ENCODE measurements at places on chromosomes 1 and 21.

- DNase-seq: no peak
These were observed 108.6 kb upstream of the COP1 start for GRCh38 chr1:176315519-176316220.

DNA sequence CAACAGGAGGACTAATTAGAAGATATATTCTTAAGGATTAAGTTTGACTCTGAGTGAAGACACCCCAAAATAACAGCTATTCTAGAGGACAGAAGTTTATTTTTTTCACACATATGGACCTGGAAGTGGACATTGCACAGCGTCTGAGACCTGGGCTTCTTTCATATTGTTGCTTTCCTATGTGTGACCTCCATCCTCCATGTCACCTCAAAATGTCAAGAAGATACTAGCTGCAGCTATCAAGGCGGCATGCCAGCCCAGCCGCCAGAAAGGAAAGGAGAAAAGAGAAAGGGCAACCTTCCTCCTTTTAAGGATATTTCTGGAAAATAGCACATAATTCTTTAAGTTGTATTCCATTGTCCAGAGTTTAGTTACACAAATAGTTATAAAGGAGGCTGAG, 220.4 kb downstream of the PATJ start:
- DNase-seq: no peak

GRCh38 chr21:27722095-27722494, 755.2 kb upstream of the ADAMTS5 start:
- DNase-seq: no peak

- no peak for DNase-seq
These were observed 38.2 kb downstream of the MAPKAPK2 start for GRCh38 chr1:206722751-206723461.

DNA sequence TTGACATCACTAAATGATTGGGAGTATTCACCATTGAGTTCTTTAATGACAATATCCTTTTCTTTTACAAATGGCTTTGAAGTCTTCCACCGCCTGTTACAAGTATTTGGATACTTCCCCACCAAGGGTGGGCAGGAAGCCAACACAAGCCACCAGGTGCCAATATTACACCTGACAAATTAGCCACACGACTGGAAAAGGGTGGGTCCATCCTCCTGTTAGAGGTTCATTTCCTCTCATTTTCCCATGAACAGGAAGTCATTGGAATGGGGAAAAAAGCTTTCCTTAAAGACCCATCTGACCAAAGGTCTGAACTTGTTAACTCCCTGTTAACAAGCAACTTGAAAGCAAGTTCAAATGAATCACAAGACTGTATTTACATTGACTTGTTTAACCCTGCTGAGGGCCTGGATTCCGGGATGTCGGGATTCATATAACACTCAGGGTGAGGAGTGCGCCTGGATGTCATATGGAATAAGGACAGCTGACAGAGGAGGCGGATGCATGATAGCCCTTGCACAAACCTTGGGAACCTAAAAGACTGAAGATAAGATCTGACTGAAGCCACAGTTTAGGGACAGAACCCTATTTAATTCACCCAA, 40.5 kb upstream of the PROX1 start:
- DNase-seq: peak; percentile 43

- no peak for DNase-seq
These were observed 14.4 kb downstream of the CELSR2 start for GRCh38 chr1:109263597-109264378.

GRCh38 chr1:119141020-119141424, 569 bp upstream of the WARS2 start:
- DNase-seq: no peak

GRCh38 chr1:152071123-152071522, 17.7 kb downstream of the TCHHL1 start:
- no peak for DNase-seq

- no peak for DNase-seq
These were observed 33.9 kb downstream of the ETS2 start for GRCh38 chr21:38839328-38840286.

- DNase-seq: no peak
These were observed 59.1 kb downstream of the USP24 start for GRCh38 chr1:55156093-55156492.

GRCh38 chr1:115838431-115839028, 2.4 kb downstream of the NHLH2 start:
- no peak for DNase-seq

GRCh38 chr1:199678771-199679170, 348.7 kb upstream of the NR5A2 start:
- DNase-seq: no peak

GRCh38 chr1:100760511-100760910, 41.0 kb downstream of the VCAM1 start:
- DNase-seq: no peak

DNA sequence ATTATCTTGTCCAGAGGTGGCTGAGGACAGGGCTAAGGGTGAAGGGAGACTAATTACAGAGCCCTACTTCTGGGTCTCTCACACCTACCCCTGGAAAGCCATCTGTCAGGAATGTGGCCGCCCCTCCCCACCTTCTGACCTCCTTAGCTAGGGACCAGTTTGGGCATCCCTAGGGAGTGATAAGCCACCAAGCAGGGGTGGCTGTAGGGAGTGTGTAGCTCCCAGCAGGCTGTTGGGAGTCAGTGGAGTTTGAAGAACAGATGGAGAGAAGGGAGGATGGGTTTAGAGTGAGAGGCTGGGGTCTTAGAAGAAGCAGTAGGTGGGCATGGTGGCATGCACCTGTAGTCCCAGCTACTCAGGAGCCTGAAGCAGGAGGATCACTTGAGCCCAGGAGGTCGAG, 808 bp upstream of the SERINC2 start:
- no peak for DNase-seq

DNA sequence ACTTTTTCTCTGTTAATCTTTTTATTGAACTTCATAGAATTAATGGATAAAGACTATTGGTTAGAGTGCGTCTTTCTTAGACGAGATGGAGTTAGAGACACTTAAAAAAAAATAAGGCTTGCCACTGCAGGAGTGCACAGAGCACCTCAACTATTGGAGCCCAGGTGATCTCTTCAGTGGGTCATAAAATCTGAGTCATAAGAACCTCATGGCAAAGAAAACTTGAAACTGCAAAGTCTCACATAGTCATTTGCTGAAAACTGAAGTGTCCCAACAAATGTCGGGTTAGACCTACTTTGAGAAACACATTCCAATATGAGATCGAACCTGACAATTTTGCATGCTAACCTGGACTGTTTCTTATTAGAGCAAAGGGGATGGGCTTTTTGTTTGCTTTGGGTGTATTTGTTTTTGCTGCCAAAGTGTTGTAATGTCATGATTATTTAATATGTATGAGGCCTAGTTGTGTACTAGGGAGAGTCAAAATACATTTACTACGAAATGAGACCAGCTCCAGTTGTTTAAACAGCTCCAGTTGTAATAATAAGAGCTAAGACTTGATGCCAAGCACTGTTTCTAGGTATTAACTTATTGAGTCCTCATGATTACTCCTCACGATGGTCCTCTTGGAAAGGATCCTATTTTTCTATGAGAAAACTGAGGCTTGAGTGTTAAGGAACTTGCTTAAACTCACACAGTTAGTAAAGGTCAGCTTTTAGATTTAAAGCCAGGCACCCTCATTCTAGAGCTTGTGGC, 65.1 kb downstream of the DDR2 start:
- DNase-seq: no peak

DNA sequence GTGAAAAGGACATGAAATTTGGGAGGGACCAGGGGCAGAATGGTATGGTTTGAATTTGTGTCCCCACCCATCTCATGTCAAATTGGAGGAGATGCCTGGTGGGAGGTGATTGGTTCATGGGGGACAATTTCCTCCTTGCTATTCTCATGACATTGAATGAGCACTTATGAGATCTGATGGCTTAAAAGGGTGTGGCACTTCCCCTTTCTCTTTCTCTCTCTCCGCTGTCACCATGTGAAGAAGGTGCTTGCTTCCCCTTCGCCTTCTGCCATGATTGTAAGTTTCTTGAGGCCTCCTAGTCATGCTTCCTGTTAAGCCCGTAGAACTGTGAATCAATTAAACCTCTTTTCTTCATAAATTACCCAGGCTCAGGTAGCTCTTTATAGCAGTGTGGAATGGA, 7.6 kb upstream of the GBP4 start:
- DNase-seq: no peak

GRCh38 chr1:3530086-3530925, 75.8 kb downstream of the ARHGEF16 start:
- peak; percentile 88 for DNase-seq

DNA sequence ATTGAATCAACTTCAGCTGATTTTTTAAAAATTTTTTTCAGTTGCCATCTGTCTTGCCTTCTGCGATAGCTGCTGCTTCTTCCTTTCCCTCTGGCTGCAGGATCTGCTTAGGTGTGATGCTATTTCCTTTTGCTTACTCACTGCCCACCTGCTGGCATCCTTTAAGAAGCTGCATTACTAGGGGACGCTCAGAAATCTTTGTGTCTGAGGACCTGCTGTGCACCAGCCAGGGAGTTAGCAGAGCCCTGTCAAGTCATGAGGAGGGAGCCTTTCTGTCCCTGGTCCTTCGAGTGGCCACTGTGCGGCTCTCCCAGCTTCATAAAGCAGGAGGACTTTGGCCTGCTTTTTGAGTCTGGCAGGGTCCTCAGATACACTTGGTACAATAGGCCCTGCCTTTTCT, 327.8 kb downstream of the USH2A start:
- no peak for DNase-seq

- peak; percentile 30 for DNase-seq
These were observed 816 bp downstream of the EDEM3 start for GRCh38 chr1:184753608-184754475.

DNA sequence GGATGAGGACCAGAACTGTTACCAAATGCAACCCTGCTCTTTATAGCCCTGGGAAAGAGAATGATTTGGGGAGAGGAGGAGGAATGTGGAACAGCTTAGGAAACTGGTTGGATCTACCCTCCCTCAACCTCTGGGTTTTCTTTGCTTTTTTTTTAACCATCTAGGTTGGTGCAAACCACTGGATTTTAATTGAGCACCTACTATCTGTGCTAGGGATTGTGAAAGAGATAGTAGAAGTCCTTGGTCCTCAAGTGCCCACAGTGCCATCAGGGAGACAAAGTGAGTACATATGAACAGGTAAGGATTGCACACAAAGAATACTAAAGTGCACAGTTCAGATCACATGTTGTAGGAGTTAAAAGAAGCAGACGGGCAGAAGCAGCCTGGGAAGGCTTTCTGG, 4.7 kb downstream of the TAGLN2 start:
- no peak for DNase-seq

- no peak for DNase-seq
These were observed 59.5 kb upstream of the KDM4A start for GRCh38 chr1:43590388-43590925.

- no peak for DNase-seq
These were observed 67.7 kb downstream of the HSF2BP start for GRCh38 chr21:43591571-43591970.

GRCh38 chr1:46248122-46248920, 758 bp downstream of the RAD54L start:
- peak; percentile 38 for DNase-seq

DNA sequence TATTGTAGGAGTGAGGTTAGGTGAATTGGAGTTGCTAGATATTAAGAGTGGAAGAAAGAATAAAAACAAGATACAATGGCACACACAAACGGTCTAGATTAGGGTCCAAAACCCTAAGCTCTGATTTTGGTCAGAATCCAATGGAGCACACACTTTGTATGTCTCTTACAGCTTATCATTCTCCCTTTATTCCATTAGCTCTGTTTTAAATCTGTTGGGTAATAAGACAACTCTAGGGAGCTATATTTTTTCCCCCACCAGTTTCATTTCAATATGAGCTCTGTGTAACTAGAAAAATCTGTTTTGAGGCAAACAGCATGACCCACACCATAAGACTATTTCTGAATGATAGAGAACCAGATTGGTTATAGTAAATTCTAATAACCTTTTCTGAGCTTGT, 465.6 kb downstream of the ADGRL2 start:
- DNase-seq: no peak

GRCh38 chr1:94623560-94624148, 82.1 kb upstream of the F3 start:
- no peak for DNase-seq

DNA sequence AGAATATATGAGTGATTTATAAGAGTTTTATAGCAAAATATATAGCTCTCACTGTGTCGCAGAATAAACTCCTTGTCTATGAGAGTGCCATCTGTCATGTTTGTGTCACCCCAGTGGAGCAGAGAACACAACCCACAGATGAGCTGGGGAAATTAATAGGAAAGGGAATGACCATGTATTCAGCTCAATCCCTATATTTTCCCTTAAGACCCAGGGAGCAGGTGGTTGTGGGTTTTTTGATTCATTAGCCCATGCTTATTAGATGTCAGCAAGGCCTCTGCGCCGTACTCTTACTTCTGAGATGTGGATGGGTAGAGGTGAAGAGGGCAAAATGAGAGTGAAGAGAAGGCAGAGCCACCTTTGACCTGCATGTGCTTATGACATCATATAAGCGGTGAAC, 4.1 kb upstream of the GREM2 start:
- DNase-seq: no peak

GRCh38 chr1:33460144-33460543, 12.3 kb upstream of the ZSCAN20 start:
- DNase-seq: no peak

DNA sequence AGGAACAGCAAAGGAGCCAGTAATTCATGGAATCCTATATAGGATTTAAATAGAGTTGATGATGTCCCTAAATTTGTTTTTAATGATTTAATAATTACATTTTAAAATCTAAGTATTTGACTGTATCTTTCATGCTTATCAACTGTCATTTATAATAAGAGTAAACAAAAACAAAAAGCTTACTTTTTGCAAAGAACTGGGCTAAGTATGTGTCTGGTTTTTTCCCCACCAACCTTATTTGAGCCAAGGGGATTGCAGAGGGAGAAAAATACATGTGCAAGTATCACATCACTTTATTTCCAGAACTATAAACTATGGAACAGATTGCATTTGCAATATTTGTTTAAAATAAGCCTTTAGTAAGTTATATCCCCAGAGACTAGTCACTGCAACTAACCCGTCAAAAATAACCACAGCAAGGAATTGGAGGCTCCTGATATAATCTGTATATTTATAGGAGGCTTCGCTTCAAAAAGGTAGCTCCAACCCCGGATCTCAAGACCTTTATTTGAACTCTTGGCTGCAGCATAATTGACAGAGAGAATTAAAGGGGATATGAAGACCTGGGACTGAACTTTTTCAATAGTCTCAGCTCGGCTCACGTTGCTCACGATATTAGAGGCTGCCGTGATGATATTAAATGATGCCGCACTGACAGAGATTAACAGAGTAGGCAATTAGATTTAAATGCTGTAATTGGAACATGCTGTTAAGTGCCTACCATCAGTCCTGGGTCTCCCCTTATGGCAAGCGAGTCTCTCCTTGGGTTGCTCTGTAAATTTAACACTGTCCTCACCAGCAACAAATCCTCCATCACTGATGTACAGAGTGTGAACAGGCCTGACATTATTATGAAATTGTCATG, 329.1 kb upstream of the NFIA start:
- no peak for DNase-seq

GRCh38 chr21:23861911-23862504, 1745.3 kb downstream of the MRPL39 start:
- no peak for DNase-seq

Measured in NCI-H2171 (cell line).